ENCODE measurements at places on chromosomes 2 and 18.

- DNase-seq = no peak
Observed at GRCh38 chr2:25340181-25340921, 1.4 kb downstream of the DNMT3A start.

- no peak for DNase-seq
Observed at GRCh38 chr18:74069178-74070050, 78.2 kb downstream of the FBXO15 start.

DNA sequence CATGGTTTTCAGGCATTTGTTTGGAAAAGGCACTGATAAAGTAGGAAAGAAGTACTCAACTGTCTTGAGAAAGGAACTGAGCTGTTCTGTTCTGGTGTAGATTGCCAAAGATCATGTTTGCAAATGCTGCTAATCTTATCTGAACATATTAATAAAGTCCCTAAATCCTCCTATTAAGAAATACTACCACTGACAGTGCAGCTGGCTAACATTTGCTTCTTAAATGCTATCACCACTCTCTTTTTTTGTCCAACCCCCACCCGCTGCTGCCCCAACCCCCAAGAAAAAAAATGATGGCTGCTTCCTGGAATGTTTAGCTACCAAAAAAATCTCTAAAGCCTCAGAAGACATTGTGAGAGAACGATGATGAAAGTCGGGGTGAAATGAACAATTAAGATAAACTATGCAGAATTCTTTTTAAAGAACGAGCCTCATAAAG, 130.7 kb downstream of the CCBE1 start:
- DNase-seq = no peak

GRCh38 chr2:239879423-239880084, 145.6 kb downstream of the NDUFA10 start:
- DNase-seq = no peak

GRCh38 chr2:172000696-172001361, 1.1 kb downstream of the METAP1D start:
- DNase-seq = no peak

DNA sequence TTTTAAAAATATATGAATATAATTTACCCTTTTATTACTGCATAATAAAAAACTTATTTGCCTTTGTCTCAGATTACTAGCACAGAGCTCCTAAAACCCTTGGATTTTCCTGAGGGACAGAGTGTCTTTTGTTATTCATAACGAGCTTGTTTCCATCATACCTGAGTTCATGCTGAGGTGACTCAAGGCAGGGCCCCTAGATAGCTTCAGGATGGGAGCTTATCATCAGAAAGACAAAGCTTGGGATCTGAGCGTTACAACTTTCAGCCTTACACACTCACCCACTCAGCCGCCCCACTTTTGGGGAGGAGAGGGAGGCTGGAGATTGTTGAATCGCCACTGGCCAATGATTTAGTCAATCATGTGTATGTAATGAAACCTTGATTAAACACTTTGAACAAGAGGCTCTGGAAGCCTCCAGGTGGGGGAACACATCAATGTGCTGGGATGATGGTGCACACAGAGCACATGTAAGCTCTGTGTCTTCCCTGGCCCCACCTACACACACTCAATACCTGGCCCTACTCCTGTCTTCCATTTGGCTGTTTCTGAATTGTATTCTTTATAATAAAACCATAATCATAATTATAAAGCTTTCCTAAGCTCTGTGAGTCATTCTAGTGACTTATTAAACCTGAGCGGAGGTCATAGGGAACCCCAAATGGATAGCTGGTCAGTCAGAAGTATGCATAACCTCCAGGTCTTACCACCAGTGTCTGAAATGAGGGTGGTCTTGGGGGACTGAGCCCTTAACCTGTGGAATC, 28.5 kb upstream of the DNAH7 start:
- DNase-seq = no peak

DNA sequence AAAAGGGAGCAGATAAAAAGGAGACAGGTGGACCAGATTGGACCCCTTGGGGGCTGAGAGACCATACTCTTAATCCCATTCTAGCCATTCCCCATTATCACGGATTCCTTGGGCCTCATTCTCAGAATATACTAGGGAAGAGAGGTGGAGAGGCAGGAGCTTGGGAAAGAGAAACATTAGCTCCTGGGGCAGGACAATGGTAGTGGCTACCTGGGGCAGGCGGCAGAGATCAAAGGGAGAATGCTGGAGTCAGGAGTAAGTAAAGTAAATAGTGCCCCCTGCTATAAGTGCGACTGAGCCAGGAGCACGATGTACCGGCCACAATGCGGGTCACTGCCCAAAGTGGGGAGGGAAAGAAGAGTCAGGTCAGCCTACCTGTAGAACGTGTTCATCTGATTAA, 20.4 kb upstream of the IHH start:
- no peak for DNase-seq

GRCh38 chr18:44838971-44839666, 158.4 kb downstream of the SETBP1 start:
- DNase-seq = no peak

DNA sequence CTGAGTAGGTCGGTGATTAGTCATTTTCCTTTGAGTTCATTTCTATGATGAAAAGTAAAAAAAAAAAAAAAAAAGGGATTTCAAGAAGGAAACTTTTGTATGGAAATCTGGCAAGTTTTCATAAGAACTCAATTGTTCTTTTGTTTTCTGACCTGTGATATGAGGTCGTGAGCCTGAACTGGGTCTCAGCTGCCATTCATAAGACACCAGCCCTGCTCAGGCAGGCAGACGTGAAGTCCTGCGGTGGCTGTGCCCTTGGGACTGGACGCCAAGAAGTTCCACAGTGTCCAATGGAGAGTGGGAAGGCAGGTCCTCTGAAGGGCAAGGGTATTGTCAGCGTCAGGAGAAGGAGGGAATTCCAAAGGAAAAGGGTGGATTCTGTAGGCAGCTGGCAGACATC, 183.9 kb downstream of the NCK2 start:
- no peak for DNase-seq

GRCh38 chr2:119702203-119702917, 23.4 kb downstream of the TMEM177 start:
- no peak for DNase-seq

DNA sequence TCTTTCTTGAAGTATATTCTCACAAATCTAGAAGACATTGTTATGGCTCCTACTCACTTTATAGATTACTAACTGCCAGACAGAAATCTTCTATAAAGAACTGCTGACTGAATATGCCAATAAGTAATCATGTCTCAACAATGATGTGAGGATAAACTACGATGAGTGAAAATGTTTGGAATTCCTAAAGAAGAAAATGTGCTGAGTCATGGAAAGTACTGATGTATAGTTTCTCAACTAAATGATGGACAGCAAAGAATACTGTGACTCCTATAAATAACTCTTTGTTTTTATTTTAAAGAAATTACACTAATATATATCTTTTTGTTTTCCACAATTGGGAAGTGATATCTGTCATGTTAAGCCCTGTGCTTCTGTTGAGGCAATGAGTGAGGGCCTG, 232.9 kb downstream of the LNPK start:
- DNase-seq = no peak

GRCh38 chr2:33246432-33246831, 230.0 kb upstream of the RASGRP3 start:
- DNase-seq = no peak

DNA sequence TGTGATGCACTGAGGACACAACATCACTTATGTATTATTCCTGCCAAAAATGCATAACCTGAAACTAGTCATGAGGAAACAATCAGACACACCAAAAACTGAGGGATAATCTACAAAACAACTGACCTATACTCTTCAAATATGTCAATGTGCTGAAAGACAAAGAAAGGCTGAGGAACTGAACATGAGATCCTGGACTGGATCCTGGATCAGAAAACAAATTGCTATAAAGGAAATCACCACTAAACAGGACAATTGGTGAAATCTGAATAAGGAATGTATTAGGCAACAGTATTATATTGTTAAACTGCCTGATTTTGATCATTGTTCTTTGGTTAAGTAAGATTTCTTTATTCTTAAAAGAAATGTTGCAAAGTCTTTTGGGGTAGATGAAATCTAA, 28.8 kb downstream of the CUL3 start:
- no peak for DNase-seq

DNA sequence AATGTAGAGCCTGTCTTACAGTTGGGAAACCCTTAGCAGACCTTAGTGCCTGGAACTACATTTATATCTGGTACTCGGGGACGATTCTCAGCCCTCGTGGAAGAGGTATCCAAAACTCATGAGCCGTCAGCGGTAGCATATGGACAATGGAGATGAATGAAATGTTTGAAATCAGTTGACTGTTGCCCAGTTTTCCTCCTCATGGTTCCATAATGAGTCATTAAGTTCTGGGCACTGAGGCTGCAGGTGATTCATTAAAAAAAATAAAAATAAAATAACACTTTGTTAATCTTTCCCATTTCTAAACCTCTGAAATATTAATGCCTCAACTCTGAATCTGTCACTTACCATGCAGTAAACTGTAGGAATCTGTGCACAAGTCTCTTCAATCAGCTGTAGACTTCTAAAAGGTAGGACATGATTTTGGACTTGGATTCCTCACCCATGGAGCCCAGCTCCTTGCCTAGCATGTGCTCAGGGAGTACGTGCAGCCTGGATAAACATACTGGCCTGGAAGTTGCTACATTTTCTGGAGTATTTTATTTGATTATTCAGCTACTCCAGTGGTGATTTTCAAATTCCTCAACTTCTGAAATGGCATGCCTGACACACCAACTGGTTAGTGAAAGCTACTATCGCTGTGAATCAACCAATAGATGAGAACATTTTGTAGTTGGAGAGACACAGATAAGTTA, 979.2 kb downstream of the CNTNAP5 start:
- DNase-seq = no peak

DNA sequence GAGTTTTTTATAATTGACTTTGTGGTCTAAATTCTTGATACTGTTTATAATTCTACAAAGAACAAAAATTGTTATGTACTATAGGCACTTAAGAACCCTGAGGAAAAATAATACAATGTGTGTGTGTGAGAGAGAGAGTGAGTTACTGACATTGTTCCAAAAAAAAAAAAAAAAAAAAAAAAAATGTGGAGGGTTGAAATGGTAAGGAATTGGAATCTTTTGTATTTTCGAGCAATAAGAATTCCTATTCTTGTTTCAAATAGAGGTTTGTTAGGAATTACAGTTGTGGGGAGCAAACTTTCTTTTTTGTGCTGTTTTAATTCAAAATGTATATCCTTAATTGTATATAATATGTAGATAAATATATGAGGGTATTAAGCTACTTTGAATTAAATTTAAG, 45.7 kb downstream of the VAPA start:
- no peak for DNase-seq

DNA sequence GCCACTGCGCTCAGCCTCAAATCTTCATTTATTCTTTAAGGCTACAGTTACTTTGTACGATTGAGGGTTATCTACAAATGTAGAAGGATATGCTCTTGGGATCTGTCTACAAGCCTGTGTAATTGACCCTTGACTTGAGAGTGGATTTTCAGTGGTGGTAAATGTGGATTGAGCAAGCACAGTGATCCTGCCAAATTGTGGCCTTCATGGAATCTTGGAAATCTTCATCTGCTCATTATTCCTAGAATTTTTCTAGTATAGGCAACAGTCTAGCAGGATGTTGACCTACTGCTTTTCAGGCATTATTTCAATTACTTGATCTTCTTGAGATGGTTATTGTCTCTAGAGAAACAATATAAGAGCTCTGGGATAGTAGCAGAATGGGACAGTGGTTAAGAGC, 226.1 kb upstream of the REV1 start:
- no peak for DNase-seq

DNA sequence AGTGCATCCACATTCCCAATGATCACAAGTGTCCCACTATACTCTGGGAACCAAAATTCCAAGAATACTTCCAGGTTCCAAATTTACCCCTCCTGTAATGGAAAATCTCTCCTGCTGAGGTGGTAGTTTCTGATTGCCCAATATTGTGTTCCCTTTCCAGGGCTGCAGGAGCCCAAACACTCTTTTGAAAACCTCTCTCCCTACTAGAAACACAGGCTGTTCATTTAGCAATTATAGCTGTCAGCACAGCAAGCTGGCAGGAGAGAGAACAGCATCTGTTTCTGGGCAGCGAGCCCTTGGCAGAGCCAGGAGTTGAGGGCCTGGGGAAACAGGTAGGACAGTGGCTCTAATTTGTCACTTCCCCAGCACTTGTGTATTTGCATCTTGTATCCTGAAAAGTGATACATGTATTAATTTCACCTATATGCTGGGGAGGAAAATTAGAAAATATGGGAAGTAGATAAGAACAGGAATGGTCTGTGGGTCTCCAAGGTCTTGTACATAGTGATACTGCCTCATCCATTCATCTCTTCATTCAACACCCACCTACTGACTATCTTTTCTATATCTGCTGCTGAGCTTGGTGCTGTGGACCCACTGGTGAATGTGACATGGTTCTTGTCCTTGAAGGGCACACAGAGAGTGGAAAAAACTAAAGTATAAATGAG, 16.9 kb upstream of the PAIP2B start:
- DNase-seq = peak; percentile 41

- no peak for DNase-seq
Observed at GRCh38 chr2:24697792-24698191, 95.4 kb downstream of the PTRHD1 start.

DNA sequence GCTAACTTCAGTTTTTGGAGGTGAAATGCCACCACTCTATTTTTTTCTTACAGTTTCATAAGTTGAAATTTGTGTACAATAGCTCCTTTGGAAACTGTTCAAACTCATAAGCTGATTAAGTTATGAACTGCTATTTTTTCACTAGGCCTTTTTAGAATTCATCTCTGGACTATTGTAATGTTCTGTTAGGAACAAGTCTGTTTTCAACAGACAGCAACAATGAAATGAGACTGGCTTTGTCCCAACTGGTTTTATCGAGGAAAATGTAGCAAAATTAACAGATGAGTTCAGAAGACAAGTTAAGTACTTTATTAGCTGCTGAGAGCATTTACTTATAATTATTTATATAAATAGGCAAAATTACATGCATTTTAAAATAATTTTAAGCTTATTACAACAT, 310.6 kb downstream of the ZNF804A start:
- no peak for DNase-seq

DNA sequence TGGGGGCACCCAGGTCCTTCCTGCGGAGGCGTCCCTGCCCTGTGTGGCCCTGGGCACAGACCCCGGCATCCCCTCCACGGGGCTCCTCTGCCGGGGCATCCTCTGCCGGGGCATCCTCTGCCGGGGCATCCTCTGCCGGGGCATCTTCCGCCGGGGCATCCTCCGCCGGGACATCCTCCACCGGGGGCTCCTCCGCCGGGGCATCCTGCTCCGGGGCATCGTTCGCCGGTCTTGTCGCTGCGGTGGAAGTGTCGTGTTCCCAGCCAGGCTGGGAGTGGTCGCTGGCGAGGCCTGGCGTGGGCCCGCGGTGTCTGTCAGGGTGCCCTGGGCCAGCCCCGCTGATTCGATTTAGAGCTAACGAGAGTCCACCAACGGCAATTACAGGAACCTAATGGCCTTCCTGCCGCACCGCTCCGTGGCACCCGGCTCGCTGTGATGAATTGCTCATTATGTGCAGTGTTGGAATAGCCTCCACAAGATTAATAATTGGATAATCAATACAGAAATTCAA, 115.1 kb downstream of the NFATC1 start:
- no peak for DNase-seq

Data from hippocampal formation (tissue), 2 donors.